ENCODE measurements at places on chromosomes 16 and 17. TPM values are rescaled to one million over a fixed set of nuclear protein-coding genes. Genes with fewer than 3 reads are reported as not detected.
A peak's percentile ranks its signal among the peaks of the same experiment; 100 is the strongest.

DNA sequence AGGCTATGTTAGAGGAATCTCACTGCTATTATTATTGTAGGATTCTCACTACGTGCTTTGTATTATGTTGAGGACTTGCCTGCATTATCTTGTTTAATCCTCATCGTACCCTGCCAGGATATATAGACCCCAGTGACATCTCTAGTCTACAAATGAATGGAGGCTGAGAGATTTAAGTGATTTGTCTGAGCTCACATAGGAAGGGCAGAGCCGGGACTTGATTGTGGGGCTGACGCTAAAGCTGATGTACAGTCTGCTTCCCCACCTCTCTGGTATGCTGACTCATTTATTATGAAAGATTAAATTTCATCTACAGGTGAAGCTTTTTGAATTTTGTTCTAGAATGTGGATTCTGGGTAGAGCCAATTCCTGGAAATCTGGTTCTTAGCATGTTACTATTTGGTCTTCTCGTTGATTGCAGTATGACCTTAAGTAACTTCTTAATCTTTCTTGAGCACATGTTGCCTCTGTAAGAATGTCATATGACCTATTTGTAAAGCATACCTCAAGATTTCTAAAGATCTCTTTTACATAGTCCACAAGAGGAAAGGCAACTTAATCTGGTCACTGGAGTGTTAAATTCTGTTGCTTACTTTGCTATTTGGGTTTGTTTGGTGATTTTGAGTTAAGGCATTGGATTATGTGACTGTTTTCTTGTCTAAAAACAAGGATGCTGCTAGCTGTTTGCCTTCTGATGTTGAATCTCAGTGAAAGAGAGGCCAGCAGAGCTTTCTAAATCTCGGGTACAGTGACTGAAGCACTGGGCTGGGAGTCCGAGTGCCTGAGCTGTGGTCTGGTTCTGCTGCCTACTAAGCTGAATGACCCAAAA is 12.4 kb downstream of the METTL9 start:
- no peak for DNase-seq

DNA sequence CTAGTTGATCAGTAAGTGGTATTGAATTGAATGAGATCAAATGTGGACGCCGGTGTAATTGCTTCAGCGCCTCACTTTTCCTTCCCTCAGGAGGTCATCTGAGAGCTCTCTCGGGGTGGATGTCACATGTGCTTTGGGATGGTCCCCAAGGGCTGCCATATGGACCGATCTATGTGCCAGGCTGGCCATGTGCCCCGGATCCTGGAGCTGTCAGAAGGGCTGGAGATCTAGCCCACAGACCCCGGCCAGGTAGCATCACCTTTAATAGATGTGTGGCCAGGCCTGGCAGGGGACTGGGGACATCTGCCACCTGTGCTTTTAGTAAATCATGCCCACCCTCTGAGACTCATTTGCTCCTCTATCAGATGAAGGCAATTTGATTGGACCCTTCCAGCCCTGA is 95.3 kb upstream of the CRHR1 start:
- DNase-seq = no peak

DNA sequence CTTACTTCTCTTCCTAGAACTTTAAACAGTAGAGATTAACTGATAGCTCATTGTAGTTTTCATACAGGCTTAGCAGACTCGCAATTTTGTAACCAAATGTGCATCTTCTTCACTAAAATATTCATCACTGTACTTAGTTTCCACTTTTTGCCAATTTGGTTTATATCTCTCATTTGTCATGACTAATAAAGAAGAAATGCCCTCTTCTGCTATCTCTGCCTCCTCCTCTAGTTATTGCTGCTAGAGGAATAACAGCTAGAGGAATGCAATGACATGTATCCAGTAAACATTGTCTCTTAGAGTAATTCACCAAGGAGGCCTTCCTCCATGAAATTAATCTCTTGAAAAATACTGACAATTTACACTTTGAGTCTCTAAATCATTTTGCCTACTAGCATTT is 115.5 kb upstream of the COX10 start:
- DNase-seq = no peak

DNA sequence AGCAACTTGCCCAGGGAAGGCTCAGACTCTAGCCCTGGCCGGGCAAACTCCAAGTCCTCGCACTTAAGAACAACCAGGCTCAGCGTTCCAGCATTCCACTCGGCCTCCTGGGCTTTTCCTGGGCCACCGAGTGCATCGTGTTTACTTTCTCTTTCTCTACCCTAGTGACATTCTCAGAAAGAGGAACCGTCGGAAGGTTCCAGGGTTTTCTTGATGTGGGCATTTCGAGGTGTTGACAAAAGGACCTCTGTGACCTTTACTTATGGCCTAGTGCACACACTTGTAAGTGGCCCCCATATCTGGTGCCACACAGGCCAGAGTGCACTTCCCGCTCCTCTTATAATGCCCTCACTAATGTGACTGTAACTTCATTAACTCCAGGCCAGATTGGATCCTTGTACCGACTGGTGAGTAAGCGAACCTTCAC is 3.1 kb upstream of the BANP start:
- DNase-seq = no peak

DNA sequence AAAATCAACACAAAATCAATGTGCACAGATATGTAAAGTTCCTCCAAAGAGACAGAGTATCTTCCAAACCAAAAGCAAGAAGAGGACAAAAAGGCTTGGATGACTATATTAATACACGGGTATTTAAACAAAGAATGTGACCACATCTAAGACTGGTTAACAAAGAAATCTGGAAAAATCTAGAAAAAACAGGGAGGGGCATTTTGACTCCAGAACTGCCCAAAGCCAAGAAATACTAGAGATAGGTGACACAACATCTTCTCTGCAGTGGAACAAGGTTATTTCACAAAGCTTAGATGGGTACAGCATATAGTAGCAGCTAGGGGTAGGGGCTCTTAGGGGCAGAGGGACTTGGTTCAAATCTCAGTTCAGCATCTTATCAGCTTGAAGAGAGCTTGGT is 10.3 kb downstream of the RFFL start:
- DNase-seq = no peak

DNA sequence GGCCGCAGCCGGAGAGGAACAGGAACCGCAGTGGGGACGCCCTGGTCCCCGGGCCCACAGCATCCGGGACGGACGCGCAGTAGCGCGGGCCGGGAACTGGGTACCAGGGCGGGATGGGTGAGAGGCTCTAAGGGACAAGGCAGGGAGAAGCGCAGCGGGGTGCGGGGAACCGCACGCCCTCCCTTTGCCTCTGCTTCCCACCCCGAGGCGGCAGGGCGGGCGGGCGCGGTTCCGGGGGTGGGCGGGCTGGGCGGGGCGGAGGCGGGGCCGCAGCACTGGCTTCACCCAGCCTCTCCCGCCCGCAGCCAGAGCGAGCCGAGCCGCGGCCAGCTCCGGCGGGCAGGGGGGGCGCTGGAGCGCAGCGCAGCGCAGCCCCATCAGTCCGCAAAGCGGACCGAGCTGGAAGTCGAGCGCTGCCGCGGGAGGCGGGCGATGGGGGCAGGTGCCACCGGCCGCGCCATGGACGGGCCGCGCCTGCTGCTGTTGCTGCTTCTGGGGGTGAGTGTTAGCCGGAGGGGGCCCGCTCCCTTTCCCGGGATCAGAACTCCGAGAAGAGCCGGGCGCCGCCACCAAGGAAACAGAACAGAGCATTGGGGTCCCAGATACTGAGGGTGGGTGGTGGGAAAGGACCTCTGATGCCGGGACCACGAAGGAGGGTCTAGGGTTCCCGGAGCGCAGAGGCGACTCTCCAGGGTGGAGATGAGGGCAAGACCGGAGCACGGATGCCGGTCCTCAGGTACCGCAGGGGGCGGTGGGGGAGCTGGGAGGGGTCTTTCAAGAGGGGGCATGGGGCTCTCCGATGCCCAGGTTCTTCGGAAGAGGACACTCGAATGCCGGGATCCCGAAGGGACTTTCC is at the start of gene NGFR:
Gene NGFR, plus strand, starts transcription at position 308 of the 856 bp plus-strand sequence. Its CDS starts 125 bp downstream, at position 433.
- peak; percentile 76 for DNase-seq

GRCh38 chr17:82838386-82839063 is 1.3 kb downstream of the ZNF750 start:
- DNase-seq = no peak

DNA sequence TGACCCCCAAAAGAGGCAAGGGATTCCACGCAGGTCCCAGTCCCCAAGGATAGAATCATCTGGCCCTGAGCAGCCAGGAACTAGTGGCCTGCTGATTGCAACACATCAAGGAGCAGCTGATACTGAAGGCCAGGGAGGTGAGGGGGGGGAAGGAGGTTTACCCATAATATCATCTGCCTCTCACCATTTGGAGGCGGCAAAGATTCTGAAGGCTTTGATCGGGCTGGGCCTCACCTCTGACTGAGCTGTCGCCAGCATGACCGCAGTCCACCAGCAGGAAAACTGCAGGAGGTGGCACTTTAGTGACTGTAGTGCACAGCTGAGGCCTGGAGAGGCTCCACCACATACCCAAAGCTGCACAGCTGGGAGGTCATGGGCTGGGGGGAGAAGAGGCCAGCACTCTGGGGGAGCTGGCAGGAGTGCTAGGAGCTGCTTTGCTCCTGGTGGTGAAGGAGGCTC is 20.5 kb upstream of the ITGA3 start:
- DNase-seq = no peak

DNA sequence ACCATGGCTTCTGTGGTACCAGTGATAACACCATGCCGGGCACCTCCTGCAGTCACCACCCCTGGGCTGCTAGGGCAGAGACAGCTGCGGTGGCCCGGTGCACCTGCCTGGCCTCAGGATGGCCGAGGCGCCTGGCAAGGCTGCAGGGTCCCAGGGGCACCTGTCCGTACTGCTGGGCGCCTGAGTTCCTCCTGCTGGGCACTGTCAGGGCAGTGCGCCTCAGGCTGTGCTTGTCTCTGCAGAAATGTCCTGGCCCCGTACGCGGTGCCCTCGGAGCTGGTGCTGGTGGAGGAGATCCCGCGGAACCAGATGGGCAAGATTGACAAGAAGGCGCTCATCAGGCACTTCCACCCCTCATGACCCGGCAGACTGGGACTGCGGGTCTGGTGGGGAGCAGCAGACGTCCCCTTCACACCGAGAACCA is 17.7 kb upstream of the CDH15 start:
- no peak for DNase-seq

GRCh38 chr16:155031-155398 is 2.6 kb downstream of the HBZ start:
- no peak for DNase-seq

- DNase-seq = no peak
Observed at GRCh38 chr16:81637336-81638235, 141.5 kb upstream of the PLCG2 start.

DNA sequence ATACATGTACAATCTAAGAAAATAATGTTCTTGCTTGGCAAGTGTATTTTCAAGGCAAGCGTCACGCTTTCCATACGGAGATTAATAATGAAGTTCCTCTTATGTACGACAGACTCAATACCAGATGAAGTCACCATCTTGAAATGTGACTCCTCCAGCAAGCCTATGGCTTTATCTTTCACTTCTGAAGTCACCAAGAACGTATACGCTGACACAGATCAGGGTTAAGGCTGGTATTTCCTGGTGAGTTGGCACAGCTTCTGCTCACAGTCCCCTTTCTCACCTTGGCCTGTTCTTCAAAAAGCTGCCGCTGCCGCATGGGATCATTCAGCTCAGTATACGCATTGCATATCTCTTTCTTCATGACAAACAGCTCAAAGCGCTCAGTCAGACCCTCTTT is 6.1 kb upstream of the ADAT1 start:
- no peak for DNase-seq

- DNase-seq = no peak
Observed at GRCh38 chr17:79864617-79865250, 25.5 kb upstream of the CBX4 start.

GRCh38 chr16:81397058-81397878 is 47.3 kb upstream of the CMIP start:
- DNase-seq = no peak

GRCh38 chr17:72476575-72476986 is 355.8 kb downstream of the SOX9 start:
- DNase-seq = peak; percentile 94

DNA sequence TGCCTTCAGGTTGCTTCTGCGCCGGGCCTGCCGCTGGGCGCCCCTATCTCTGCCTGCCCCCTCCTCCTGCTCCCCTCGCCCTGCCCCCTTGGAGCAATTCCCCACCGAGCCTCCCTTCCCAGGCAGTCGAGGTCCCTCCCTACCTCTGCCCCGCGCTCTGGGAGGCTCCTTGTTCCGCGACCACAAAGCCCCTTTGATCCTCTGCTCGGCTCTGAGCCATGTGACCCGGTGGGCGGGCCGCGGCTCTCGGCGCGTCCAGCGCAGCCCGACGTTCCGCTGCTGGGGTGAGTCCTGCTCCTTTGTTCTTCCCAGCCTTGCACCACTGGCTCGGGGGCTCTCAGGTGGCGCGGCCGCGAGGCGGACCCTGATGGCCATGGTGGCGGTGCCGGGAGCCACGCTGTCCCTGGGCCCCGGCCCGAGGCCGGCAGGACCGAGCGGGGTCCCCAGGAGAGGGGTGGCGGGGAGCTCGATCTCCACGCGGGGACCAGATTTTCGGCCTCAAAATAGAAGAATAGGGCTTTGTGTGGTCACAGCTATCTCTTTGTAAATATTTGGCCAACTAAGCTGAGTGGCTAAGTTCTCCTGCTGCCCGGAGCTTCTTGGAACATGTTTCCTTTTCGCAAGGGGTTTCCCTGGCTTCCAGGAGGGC is 310.6 kb downstream of the SEC14L1 start:
- DNase-seq = peak; percentile 95

DNA sequence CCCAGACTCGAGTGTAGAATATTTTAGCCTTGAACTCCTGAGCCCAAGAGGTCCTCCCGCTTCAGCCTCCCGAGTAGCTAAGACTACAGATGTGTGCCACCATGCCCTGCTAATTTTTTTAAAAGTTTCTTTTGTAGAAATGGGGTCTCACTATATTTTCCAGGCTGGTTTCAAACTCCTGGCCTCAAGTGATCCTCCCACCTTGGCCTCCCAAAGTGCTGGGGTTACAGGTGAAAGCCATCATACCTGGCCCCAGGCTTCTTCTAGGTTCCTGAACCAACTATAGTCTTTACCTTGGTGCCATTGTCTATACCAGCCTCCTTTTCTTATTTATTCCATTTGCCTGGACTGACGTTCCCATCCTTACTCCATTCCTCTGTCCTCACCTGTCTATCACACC is 17.1 kb upstream of the PRKAR1A start:
- DNase-seq = no peak

SEZ6L2 gene
- 55.8 TPM for total RNA-seq

PLD6 gene
- total RNA-seq = not detected

NLGN2 gene
- 38.7 TPM for total RNA-seq

TLCD2 gene
- total RNA-seq = 1.4 TPM

P2RX5 gene
- total RNA-seq = 13.6 TPM

ANKFN1 gene
- not detected for total RNA-seq

MYH11 gene
- 1.0 TPM for total RNA-seq

VMP1 gene
- total RNA-seq = 112 TPM

CCL7 gene
- not detected for total RNA-seq

TNFRSF17 gene
- total RNA-seq = not detected

LHX1 gene
- 0.58 TPM for total RNA-seq

PRSS27 gene
- total RNA-seq = 0.85 TPM

ZNF624 gene
- 1.7 TPM for total RNA-seq

Measured in GM23338 (cell line).